ENCODE measurements at places on chromosomes 2 and 18.

DNA sequence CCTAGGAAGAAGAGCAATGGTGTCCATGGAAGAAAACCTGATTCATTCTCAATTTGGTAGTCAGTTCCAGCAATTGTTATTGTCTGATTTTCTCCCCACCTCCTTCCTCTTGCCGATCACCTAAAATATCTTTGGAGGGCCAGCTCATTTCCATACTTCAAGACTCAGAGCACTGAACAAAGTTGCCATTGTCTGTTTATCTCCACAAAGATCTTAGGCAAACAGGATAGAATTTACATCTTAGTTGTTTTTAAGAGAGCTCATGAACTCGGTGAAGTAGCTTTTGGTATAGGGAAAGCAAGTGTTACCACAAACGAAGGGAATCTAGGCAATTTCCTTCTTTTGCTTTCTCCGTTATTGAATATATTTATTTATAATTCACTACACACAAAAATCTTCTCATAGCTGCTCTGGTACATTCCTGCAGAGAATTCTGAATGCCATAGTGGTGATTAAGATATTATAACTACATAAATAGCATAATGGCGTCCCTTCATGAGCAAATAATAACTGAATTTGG lies 41.5 kb upstream of the CHST9 start:
- DNase-seq: no peak

- DNase-seq: no peak
Measured at GRCh38 chr2:30074023-30074422, 72.8 kb upstream of the YPEL5 start.

- DNase-seq: no peak
Measured at GRCh38 chr2:84486441-84487115, 27.5 kb upstream of the SUCLG1 start.

DNA sequence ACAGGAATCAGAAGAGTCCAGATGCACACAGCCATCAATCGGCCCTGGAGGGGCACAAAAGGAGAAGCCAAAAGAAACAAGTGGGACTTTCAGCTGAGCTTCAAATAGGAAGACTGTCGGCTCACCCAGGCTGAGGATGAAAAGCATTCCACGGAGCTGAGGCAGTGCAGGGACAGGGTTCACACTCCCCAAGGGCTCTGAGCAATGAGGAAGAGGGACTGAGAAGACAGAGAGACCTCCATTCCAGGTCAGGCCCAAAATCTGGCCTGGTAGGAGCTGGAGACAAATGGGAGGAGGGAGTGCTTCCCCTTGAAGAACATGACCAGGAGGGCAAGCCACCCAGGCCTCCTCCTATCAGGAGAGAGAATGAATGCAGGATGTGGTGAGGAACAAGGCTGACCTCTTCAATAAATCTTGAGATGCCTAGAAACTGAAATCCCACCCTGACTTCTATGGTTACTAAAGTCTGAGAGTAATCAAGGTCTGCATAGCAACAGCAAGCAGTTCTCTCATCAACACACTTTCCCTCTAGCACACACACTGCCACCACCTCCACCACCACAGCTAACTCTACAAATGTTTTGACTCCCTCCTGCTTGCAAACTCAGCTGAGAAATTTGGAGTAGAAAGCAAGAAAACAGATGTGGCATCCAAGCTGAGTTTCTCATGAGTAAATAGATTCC lies 434.4 kb downstream of the TNS1 start:
- no peak for DNase-seq

DNA sequence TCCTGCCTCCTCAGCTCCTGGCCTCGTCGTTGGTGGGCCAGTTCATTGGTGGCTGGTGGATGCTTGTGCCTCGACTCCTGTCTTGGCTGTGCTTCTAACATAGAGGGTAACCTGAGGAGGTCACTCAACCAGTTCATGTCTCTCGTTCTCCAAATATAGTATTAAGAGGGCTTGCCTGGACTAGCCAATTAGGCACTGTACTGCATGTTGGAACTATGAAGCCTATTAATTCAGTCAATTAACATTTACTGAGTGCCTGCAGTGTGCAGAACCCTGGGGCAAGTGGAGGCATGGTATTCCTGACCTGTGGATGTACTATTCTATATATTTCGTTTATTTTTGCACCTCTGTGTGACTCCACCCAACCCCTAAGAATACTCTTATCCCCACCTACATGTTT lies 89.9 kb upstream of the PELI1 start:
- no peak for DNase-seq

- no peak for DNase-seq
Measured at GRCh38 chr2:65361623-65362022, 70.8 kb downstream of the SPRED2 start.

DNA sequence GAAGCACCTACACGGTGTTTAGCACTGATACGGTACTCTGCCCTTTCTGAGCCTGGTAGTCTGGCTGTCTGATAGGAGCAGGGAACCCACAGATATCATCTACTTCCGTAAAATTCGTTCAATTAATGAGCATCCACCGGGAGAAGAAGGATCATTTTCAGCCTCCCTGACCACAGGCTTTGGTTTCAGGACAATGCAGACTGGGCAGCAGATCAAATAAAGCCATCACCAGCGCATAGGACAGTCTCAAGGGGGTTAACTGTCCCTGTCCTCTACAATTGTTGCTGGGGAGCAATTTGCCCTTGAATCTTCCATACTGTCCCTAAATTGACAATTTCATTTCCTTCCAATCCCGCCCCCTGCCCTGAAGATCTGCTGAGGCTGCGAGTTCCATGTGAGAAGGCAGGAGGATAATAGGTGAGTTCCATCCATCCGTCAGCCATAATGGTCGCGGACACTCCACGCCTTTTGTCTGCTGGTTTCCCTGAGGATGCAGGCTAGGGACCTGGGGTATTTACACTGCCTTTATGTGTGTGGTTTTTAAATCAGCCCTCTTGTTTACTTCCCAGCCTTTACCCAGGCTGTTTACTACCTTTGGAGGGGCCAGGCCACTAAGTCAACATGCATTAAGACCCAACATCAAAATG lies 110.0 kb downstream of the MYCN start:
- DNase-seq: no peak

GRCh38 chr18:1253827-1254226 lies 349.2 kb downstream of the ADCYAP1 start:
- DNase-seq: no peak

DNA sequence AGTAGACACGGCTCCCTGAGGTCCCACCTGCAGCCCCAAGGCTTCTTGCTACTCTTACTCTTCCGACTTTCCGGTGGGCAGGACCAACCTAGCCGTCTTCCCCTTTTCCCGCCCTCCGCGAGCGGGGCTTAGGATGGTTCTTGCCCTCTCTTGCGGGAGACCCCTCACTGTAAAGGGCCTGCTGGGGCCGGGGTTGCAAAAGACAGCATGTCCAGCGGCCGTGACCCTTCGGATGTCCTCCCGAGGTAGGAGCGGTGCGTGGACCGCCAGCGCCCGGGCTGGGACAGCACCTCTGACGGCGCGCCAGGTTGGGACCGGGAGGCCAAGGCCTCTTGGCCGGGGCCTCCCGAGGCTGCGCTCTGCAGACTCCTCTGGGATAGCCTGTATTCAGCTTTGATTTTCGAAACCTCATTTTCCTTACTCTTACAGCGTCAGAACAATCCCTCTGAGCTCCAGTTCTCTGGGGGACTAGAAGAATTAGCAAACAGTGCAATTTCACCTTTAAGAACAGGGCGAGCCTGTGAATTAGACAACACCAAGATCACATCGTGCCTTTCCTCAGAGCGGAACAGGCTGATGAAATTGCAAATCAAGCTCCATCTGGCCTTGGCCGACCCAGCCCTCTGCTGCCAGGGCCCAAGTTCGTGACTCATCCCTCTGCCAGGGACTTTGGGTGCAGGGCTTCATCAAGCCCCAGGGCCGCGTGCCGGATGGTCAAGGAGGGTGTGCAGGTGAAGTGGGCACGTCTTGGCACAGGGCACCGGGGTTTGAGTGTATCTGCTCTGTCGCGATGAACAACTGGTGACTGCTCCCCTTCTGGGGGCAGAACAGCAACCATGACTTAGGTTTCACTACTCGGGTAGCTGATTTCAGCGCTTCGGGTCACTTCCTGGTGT lies 777 bp downstream of the MOCOS start:
- no peak for DNase-seq

- DNase-seq: no peak
Measured at GRCh38 chr2:240926516-240927389, 20.6 kb downstream of the CROCC2 start.

DNA sequence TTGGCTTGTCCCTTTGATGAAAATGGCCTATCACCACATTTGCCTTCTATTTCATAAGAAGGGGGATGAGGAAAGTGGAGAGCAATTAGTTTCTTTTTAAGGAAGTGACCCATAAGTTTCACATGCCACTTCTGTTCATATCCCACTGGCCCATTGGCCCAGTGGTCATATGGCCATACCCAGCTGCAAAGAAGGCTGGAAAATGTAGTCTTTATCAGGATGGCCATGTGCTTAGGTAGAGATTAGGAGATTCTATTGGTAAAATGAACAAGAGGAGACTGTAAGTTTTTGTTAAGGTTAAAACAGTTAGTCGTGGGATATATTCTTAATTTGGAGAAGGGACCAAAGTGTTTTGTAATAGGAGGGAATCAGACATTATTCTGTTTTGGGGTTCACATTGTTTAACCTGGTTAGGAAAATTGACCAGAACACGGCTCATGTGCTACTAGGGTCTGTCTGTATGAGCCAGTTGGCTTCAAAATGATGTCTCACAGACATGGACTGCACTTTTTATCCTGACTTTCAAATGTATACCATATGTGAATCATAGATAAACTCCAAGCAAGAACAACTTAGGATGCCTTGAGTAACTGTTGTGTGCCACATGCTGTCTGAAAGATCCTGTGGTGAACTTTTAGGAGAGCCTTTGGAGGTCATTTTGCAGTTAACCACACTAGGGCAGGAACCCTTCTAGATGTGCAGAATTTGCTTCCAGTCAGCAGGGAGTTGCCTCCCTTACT lies 17.3 kb downstream of the PLCL1 start:
- DNase-seq: no peak

DNA sequence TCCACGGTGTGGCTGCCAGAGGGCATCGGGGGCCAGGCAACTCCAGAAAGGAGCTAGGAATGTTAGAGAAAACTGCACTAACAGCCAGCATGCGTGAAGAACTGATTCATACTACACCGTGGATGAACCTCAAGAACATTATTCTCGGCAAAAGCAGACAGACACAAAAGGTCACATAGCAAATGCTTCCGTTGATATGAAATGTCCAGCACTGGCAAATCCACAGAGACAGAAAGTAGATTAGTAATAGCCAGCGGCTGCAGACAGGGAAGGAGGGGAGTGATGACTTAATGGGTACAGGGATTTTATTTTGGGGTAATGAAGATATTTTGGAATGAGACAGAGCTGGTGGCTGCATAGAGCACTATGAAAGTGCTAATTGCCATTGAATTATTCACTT lies 37.4 kb downstream of the SCTR start:
- no peak for DNase-seq

DNA sequence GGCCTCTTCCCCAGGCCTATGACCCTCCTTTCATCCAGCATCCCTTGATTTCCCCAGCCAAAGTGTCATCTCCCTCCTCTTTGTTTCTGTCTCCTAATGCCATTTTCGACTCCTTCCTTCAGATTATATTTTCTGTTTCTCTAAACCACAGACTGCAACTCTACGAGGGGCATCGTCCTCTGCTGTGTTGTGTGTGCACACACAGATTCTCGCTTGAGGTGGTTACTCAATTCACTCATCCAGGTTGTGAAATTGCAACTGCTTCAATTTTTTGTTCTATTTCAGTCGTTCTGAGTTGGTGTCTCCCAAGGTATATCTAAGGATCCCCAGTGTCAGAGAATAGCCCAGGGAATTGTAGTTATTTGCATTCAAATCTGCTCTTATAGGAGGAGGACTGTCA lies 113.5 kb upstream of the NDUFV2 start:
- DNase-seq: no peak

DNA sequence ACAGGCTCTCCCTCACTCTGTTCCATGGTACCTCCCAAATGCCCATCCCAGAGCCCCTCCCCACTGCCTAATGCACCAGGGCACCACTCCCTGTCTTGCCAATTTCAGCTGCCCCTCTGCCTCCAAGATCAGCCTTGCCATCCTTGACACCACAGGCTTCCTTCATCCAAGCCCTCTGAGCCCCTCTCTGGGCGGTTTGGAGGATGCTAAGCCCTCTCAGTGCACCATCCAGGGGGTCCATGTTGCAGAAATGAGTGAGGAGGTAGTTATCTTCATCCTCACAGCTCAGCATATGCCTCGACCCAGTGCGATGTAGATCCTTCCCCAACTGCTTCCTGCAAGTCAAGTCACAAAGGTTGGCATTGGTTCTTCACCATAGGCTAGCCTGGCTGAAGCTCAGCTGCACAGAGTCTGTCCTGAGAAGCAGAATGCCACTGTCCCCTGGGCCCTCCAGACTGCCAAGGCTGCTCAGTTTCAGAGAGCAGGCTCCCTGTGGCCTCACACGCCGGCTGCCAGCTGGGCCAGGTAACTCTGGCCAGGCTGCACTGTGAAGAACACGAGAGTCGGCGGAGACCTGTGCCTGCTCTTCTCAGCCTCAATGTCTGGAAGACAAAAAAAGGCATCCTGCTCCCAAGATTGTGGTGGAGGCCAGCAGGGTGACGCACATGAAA lies 9.9 kb upstream of the MAP3K2 start:
- no peak for DNase-seq

- DNase-seq: no peak
Measured at GRCh38 chr2:100818606-100819369, 1.2 kb upstream of the NPAS2 start.

DNA sequence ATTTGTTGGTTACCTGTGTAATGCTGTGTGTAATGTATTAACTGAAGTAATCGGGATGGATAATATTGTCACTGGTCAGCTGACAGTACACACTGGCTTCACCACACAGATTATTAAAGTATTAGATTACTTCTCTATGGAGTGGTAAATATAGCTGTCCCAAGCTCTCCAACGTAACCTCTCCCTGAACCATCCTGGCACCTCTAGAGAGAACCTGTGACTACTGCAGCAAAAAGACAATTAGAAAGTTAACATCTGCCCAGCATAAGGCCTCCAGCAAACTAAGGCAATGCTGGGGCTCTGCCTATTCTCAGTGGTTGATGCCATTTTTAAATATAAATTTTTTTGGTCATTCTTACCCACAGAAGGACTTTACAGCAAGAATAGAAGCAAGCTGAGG lies 351.3 kb downstream of the GPD2 start:
- DNase-seq: no peak

- DNase-seq: no peak
Measured at GRCh38 chr2:70523996-70524965, 29.3 kb downstream of the TGFA start.

GRCh38 chr2:134782792-134783191 lies 55.6 kb upstream of the ACMSD start:
- no peak for DNase-seq

GRCh38 chr2:147297820-147298219 lies 547.0 kb upstream of the ACVR2A start:
- DNase-seq: no peak

GRCh38 chr2:195489101-195489500 lies 167.9 kb upstream of the SLC39A10 start:
- no peak for DNase-seq

All from esophagus squamous epithelium (tissue), 5 donors.